ENCODE measurements at places on chromosomes 7 and 10.

- DNase-seq = peak; percentile 32
Observed at GRCh38 chr7:115229401-115230105, 307.7 kb downstream of the MDFIC start.

- DNase-seq = no peak
Observed at GRCh38 chr10:115771755-115772154, 501.3 kb downstream of the GFRA1 start.

DNA sequence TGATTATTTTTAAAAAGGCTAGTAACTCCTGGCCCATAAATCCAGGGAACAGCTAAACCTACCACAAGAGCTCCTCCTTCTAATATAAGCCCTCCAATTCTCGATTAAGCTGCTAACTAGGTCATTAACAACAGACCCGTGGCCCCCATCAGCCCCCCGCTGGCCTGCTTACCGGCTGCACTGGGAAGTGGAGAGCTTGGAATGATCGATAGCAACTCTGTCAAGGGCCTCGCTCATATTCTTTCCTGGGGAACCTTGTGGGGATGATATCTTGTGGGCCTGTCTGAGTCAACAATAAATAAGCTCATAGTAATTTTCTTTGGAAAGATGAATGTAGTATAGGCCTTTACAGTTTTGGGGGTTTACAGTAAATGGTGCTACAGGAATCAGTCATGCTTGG, 353.5 kb downstream of the TCERG1L start:
- no peak for DNase-seq

- peak; percentile 49 for DNase-seq
Observed at GRCh38 chr10:124091646-124092249, 1.6 kb downstream of the CHST15 start.

DNA sequence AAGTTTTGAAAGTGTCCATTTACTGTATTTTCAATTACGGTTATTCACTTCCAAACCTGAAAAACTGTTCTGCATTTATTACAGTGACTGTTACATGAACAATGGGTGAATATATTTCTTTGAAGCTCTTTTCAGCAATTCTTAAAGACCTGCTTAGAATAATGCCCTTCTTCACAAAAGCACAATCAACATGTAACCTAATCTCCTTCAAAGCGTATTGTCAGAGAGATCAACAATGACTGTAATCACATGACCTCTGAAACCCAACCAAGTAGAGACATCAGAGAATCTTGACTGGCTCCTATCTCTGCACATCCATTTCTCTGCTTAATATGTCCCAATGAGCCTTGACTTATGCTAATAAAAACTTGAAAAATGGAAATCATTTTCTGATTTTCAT, 126.7 kb downstream of the NRCAM start:
- DNase-seq = no peak

DNA sequence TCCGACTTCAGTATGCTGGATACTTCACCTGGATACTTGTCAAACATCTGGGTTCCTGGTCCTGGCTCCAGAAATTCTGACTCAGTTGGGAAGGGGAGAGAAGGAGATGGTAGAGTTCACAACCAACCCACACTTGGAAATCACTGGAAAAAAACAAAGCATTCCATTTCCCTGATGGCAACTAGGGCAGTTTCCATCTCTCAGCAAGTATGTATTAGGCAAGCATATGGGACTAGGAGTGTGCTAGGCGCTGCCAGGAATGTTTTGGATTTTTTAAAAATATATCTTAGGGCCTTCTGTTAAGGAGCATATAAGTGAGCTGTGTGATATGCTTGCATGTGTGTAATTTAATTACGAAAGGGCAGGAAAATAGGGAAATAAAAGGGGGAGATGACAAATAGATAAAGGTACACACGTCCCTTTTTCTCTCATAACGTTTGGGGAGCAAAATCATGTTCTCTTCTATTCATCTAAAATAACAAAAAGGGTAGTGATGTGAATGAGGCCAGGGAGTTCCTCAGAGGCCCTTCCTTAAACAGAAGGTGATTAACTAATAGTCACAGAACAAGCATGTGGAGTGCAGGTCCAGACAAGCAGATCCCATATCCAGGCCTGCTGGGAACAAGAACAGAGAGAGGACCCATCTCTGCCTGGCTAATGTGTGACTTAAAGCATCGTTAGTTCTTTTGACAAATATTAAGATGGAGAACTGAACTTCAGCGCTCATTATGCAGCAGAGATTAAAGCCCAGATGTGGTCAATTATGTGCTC, 64.5 kb upstream of the NFE2L3 start:
- no peak for DNase-seq

GRCh38 chr10:124220547-124220946, 127.1 kb upstream of the CHST15 start:
- DNase-seq = no peak

DNA sequence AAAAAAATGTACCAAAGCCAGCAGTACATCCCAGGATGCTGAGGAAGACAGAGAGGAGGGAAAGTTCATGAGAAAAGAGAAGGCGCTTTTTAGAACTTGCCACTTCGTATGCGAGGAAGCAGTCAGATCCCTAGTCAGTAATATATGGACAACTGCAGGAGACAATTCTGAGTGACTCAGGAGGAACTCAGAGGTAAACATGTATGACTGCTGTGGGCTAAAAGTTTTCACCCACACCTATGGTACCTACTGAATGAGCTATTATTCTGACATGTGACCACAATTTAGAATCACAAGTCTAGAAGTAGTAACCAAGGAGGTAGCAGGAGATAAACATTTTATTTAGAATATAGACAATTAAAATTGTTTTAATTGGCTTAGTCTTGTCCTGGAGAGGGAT, 126.5 kb downstream of the ICA1 start:
- no peak for DNase-seq

GRCh38 chr10:126179637-126180036, 208.6 kb downstream of the ADAM12 start:
- no peak for DNase-seq

GRCh38 chr10:43902842-43903241, 254.2 kb upstream of the ZNF32 start:
- no peak for DNase-seq

GRCh38 chr7:113045379-113045778, 41.2 kb downstream of the GPR85 start:
- DNase-seq = no peak

- peak; percentile 98 for DNase-seq
Observed at GRCh38 chr7:134298902-134299683, 17.6 kb downstream of the SLC35B4 start.

DNA sequence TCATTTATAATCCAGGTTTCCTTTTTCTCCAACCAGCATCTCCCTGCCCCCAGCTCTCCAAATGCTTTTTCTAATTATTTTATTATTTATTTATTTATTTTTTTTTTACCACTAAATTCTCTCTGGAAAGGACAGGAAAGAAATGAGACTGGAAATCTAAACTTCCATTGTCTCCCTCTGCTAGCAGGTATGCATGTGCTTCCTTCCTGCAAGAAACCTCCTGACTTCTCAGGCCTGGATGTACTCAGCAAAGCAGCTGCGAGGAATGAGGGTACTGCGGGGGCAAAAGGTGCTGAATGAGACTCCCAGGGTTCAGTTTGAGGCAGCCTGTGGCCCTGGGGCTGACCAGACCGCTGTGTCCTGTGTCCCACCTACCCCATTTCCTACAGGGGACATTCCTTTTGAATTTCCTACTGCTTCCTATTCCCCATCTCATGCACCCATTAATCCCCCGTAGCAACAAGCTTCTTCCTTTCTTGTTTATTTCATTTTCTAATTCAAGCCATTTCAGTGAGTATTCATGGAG, 324.6 kb upstream of the IGFBP3 start:
- no peak for DNase-seq

GRCh38 chr10:89518108-89518507, 17.3 kb downstream of the SLC16A12 start:
- DNase-seq = no peak

DNA sequence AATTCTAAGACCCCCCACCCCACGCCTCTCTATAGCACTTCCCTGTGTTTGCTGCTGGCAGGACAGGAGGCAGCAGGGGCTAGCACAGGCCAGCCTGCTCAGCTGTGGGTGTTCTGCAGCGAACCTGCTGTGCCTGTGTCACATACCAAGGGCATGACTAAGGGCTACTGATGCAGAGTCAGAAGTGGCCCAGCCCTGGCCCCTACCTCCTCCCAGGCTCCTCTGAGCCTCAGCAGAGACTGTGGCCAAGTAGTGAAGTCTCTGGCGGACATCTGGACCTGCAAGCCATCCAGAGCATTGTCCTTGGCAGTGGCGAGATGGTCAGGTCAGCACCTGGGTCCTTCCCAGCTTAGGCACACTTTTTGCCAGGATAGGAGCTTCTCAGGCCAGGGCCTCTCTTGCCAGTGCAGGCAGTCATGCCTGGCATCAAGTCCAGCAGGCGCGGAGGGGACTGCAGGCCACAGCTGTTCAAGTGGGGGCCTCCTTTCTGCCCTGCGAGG, 116.3 kb upstream of the RET start:
- DNase-seq = peak; percentile 7

- no peak for DNase-seq
Observed at GRCh38 chr7:20326342-20326741, 4.4 kb upstream of the ITGB8 start.

DNA sequence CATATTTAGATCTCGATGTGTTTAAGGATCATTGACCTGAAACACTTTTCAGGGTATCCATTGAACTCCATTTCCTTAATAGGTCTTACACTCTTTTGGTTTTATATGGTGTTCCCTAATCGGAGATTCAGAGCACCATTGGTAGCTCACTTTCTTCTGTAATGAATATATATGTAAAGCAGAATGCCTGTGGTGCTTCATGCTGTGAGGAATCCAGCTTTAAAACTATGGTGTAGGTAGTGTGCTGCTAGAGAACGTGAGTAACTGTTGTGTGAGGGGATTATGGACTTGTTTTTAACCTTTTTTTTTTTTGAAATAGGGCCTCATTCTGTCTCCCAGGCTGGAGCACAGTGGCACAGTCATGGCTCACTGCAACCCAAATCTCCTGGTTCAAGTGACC, 376.9 kb upstream of the LRGUK start:
- DNase-seq = no peak

GRCh38 chr7:31466036-31466435, 47.9 kb upstream of the ITPRID1 start:
- DNase-seq = no peak

DNA sequence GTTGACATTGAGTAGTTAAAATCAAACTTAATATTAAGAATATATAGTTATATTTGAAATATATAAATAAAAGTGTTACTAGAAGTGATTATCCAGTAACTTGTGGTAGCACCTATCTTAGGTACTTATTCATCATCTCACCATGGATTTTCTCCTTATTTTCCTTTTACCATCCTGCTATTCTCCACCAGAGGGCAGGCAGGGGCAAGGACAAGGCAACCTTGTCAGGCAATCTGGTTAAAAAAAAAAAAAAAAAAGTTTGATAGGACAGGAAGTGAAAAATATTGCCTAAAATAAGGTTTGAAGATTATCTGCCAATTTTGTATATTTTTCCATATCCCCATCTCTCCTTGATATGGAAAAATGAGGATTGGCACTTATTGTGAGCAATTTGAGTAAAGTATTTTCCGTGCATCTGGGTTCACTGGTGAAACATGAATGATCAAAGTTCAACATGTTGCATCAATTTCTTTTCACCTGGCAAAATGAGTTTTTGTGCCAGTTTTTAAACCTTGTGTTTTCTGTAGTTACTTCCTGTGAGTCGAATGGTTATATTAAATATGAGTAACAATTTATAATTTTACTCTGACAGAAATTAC, 256.7 kb downstream of the AGMO start:
- DNase-seq = peak; percentile 56

- DNase-seq = peak; percentile 78
Observed at GRCh38 chr10:29736366-29737073, 101.7 kb upstream of the SVIL start.

DNA sequence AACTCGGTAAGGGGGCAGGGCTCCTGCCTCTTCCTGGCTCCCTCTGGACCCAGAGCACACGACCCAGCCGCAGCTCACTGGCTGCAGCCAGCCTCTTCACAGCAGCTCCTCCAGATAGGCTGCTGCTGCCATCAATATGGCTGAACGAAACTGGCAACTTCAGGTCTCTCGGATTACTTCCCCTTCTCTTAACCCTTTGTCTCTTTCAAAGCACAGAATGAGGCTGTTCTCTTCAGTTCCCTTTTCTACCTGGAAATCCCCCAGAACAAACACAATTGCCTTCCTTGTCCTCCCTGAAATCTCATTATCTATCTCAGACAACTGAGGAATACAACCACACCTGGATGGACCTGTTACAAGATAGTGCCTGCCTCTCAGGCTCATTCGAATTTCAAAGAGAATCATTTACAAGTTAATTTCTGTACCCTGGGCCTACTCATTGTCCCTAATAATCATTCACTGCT, 193.4 kb upstream of the MBL2 start:
- no peak for DNase-seq

DNA sequence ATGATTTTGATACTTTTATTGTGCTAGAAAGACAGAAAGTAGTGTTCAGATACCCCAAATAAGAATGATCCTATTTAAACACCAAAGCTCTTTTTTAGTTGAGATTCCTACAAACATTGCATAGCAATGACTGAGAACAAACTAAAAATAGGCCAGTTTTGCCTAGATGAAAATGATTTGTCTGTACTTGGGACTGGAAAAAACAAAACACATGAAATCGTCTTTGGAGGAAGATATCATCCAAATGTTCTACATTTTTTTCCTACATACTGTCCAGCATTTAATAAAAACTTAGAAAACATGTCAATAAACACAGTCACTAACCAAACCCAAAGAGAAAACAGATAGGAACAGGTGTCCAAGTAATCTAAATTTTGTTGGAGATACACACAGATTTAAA, 111.6 kb upstream of the MEOX2 start:
- DNase-seq = no peak

DNA sequence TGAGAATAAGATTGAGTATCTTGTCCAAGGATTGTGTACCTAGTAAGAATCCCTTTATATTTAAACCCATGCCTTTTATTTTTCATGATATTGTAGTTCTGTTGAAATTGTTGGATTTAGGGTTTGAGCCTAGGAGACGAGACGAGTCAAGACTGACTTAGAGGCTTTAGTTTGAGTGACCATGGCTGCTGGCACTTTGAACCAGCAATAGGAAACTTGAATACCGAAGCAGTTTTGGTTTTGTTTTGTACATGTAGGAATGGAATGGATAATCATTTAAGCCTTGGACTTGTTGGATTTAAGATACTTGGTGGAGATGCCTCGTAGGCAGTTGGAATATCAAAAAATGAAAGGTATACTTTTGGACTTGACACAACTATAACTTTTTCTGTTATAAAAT, 229.0 kb downstream of the BICC1 start:
- DNase-seq = no peak

DNA sequence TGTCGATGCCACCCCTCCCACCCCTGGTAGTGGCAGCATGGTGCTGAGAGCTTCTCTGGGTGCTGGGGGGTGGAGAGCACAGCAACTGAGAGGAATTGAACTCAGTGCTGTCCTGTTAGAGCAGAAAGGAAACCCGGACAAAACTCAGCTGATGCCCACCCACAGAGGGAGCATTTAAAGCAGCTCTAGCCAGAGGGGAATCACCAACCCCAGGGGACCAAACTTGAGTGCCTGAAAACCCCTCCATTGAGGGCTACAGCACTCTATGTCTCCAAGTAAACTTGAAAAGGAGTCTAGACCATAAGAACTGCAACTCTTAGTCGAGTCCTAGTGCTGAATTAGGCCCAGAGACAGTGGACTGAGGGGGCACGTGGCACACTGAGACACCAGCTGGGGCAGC, 16.8 kb upstream of the FOXI2 start:
- DNase-seq = no peak

- no peak for DNase-seq
Observed at GRCh38 chr7:71334541-71334940, 202.6 kb downstream of the GALNT17 start.
